ENCODE measurements at places on chromosomes 1 and 21.

DNA sequence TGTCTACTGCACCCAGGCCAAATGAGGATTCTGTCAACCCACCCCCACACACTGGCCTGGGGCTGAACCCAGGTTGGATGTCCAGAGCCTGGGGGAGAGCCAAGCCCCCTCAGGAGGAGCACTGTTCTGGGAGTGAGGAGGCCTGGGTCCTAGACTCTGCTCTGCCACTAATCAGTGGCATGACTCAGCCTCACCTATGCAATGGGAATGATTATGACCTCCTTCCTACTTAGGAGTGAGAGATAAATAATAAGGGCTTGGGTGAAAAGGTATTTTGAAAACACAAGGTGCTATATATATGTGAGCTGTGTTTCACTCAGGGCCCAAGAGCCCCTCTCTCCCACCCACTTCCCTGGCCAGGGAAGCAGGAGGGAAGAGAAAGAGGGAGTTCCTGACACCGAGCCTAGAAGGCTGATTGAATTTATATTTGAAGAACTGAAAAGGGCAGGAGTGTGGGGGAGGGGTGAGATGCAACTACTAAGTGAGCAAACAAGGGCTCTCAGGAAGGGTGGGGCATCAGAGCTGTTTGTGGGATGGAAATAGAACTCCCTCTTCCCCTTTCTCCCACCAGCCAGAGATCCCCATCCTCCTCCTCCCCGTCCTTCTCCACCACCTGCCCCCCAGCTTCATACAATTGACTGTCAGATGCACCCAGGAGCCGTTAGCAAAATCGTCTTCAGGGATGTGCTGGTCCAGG is 8.2 kb downstream of the IGSF9 start:
- DNase-seq: no peak

DNA sequence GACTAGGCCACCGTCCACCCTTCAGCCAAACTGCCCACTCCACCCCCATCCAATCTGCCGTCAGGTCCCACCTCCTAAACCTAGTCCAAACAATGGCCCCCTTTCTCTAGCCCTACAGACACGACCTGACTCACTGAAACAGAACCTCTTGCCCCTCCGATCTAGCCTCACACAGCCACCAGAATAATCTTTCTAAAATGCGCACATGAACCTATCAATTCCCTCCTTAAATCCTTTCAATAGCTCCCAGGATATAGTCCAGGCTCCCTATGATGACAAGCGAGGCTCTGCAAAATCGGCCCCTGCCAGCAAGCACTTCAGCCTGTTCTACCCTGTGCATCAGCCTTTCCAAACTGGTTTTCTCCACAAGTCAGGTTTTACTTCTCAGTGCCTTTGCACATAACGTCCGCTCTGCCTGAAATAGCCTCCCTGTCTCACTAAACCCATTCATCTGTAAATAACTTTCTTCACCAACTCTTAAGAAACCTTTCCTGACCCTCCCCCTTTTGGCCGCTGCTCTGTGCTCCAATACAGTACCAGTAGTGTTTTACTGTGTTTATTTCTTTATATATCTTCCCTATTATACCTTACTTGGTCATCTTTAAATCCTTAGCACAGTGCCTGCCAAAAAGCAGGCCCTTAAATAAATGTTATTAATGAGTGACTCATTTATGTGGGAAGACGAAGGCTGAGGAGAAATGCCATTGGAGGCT is 9.0 kb upstream of the CDC20 start:
- DNase-seq: no peak

DNA sequence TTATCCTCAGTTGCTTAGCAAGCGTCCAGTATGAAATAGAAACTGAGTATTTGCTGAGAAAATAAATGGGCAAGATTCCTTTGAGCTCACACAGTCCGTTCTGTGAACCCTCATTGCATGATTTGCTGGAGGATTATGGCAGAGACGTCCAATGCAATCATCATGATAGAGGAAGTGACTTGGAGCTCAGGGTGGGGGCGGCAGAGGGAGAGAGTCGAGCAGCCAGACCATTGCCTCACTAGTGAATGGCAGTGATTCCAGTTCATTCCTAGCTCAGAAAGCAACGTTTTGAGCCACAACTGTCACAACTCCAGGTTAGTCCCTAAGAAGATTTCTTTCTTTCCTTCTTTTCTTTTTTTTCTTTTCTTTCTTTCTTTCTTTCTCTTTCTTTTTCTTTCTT is 27.5 kb upstream of the COL9A2 start:
- DNase-seq: no peak

- no peak for DNase-seq
Observed at GRCh38 chr1:94408104-94408830, 9.9 kb upstream of the ABCD3 start.

GRCh38 chr1:197928849-197929336 is 11.7 kb downstream of the LHX9 start:
- DNase-seq: no peak

Data from stimulated activated CD8-positive, alpha-beta memory T cell treated with anti-CD3 and anti-CD28 coated beads, Interleukin-7, amount 100 ng/mL, for 24 hours (primary cell).